ENCODE measurements at places on chromosomes 7 and 10. TPM values are rescaled to one million over a fixed set of nuclear protein-coding genes. Genes with fewer than 3 reads are reported as not detected.

Gene FGL2
- 33.3 TPM for total RNA-seq

Gene TMEM176B
- 199 TPM for total RNA-seq

Gene SLC18A2
- total RNA-seq, result 0.75 TPM

Gene CPED1
- total RNA-seq, result 20.2 TPM

DNA sequence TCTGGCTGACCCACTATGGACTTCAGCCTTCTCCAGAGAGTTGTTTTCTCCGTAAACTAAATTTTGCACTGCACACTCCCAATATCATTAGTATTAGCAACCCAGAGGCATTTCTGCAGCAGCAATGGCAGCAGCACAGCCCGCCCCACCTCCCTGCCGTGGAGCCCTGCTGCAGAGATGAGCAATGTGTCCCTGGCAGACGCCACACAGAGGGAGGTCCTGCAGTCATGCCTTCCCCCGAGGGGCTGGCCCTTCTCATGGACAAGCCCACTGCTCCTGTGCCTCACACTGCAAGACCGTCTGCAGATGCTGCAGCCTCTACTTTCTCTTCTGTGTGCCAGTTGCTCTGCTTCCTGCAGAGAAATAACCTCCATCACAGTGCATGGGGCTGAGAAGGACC, 393.4 kb upstream of the MKI67 start:
- H3K4me1 ChIP-seq, result no peaks in the 10 kb centered on the region
- no peak overlapping the region for H3K4me3 ChIP-seq
- no peak for DNase-seq
- H3K27ac ChIP-seq, result no peak overlapping the region
- no peaks in the 10 kb centered on the region for H3K27me3 ChIP-seq
- H3K36me3 ChIP-seq, result no peaks in the 10 kb centered on the region

DNA sequence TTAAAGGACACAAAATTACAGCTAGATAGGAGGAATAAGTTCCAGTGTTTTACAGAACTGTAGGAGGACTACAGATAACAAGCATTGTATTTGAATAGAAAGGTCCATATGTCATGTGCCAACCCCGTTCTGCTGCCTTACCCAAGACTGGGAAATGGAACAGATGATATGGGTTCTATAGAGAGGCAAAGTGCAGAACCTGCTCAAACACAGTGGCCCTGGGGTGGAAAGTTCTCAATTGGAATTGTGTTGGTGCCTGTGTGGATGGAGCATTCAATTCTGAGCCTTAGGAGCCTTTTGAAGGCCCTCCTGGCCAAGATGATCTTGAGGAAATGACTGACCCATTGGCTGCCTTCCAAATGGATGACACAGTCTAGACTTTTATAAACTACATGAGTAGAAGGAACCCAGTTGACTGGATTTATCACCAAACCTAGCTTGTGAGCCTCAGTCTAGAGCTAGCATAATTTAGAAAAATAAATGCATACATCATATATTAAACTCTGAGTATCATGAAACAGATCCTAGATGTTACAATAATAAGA, 4.1 kb upstream of the PRSS1 start:
- no peaks in the 10 kb centered on the region for H3K27me3 ChIP-seq
- no peak overlapping the region for H3K27ac ChIP-seq
- no peak overlapping the region for H3K4me3 ChIP-seq
- H3K4me1 ChIP-seq, result no peaks in the 10 kb centered on the region

Measured in transverse colon (tissue), 4 donors.